Endothelial cell (in vitro differentiated cells): ENCODE measurements at places on chromosomes 1 and 21. TPM values are rescaled to one million over a fixed set of nuclear protein-coding genes. Genes with fewer than 3 reads are reported as not detected.

Gene PTGS2
- 22.2 TPM for total RNA-seq

DNA sequence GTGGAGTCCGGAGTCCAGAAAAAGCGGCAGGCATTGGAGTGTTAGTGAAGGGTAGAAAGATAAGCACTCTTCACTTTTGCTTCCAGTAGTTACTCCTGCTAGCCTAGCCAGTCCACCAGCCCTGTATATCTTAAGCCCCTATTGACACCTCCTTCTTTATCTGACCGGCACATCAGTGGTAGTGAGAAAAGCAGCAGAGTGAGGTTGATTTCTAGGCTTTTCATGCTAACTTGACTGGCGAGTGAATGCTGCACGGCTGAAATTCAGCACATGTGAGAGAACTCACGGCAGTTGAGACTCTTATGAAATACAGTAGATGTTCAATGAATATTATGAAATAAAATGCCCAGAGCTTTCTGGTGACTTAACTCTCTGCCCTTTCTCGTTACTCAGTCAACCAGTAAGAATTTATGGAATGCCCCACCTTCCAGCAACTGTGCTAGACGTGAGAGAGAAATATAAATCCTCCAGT is 128.2 kb downstream of the CACHD1 start:
- H3K4me1 ChIP-seq: peaks cover 32% of the 10 kb centered on the region
- H3K27ac ChIP-seq: no peak overlapping the region
- no peak overlapping the region for H3K4me3 ChIP-seq
- no peaks in the 10 kb centered on the region for H3K27me3 ChIP-seq
- peaks cover 11% of the 10 kb centered on the region for H3K36me3 ChIP-seq
- DNase-seq: no peak

- DNase-seq: no peak
- H3K27ac ChIP-seq: no peak overlapping the region
- H3K4me1 ChIP-seq: peaks cover 31% of the 10 kb centered on the region
- no peak overlapping the region for H3K4me3 ChIP-seq
Observed at GRCh38 chr1:10685196-10685807, 111.1 kb downstream of the CASZ1 start.

Gene AJAP1
- total RNA-seq: 0.21 TPM
